CD4-positive, alpha-beta T cell treated with Interleukin-4 for 1 hour (primary cell): ENCODE measurements at places on chromosomes 3 and 15.
A peak's percentile ranks its signal among the peaks of the same experiment; 100 is the strongest.

GRCh38 chr3:17841190-17841828 is 98.9 kb upstream of the TBC1D5 start:
- DNase-seq = peak; percentile 60

GRCh38 chr3:193711964-193712598 is 119.1 kb downstream of the OPA1 start:
- no peak for DNase-seq

GRCh38 chr3:117146571-117146970 is 437.0 kb downstream of the TUSC7 start:
- no peak for DNase-seq

DNA sequence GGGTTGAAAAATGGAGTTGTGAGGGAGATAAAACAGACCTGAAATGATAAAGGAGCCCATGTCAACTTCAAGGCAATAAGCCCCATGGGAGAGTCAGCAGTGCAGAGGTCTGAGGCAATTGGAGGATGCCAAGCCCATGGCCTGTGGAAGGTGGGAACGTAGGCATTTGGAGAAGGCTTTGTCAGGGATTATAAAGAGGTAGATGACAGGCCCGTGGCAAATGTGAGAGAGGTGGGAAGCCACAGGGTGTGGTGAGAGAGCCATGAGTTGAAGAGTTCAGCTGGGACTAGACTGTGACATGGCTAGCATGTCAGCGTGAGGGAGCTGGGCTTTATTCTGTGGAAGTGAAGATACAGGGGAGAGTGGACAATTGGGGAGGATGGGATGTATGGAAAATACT is 35.4 kb downstream of the MFSD1 start:
- DNase-seq = no peak

GRCh38 chr3:119548341-119548740 is 11.1 kb downstream of the CD80 start:
- no peak for DNase-seq

DNA sequence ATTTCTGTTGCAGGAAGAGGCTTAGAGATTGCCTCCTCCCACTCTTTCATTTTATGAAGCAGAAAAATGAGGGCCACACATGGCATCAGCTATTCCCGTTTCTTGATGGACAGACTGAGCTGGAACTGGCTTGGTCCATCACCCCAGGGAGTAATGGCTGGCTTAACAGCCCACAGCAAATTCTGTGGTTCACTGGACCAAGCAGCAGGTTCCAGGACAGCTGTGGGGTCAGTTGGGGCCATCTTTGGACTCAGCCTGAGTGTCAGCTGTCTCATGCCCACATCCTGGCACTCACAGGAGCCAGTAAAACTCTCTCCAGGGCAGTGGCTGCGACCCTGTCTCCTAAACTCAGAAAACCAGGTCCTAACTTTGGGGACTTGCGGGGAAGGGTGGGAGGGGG is 36.5 kb downstream of the ZDHHC19 start:
- no peak for DNase-seq

DNA sequence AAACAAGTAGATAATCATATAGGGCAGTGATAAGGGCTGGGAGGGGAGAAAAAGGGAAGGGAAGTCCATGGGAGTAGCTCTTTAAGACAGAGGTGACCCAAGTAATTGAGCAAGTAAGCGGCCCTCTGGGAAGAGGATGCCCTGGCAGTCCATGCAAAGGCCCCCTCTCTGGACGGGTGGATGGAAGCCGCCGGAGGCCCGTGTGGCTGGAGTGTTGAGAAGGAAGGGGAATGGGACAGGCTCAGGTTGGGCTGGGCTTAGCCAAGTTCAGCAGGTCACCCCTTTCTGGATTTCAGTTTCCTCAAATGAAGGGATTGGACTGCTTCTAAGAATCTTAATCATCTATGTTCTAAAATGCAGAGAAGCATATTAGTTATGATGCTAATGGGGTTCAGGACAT is 32.4 kb upstream of the TRPM1 start:
- DNase-seq = no peak

- DNase-seq = no peak
These were observed 3.1 kb upstream of the ABTB1 start for GRCh38 chr3:127669541-127670228.

GRCh38 chr15:46059921-46060594 is 425.2 kb downstream of the SQOR start:
- DNase-seq = no peak

DNA sequence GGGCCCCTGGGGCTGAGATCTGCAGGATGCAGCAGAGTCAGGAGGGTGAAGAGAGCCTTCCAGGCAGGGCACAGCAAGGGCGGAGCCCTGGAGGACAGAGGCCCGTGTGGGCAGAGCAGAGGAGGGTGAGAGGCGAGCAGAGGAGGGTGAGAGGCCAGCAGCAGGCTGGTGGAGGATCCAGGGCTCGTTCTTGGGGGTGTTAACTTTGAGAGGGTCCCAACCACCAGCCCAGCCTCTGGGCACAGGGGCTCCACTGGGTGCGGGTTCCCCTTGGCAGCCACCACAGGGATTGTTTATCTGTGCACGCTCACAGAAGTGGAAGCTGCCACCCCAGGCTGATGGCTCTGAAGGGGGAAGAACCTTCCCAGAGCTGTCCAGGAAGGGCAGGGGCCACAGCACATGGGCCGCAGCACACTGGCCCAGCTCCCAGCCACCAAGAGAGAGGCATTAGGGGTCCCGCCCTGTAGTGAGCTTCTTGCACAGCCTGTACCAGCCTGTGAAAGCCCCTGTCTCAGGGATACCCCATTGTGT is 9.3 kb upstream of the PLXND1 start:
- DNase-seq = no peak

DNA sequence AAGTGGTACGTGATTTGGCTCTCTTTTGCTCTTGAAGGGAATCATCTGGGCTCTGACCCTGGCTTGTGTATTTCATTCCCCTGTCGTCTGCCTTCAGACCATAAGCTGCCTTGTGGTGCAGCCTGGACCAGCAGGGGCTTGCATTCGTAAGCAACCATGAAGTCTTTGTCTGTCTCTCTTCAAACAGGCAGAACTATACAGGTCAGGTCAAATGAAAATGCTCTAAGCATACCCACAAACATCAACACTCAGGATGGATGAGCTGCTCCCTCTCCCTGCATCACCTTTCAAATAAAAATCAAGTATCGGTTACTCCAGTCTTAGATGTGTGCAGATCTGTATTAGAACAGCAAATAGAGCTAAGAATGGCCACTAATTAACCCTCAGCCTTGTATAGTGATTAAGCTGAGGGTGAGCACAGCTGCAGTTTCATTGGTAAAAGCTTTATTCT is 268.6 kb upstream of the UBE2E1 start:
- DNase-seq = no peak

GRCh38 chr3:151722856-151723255 is 10.9 kb upstream of the AADACL2 start:
- DNase-seq = no peak

GRCh38 chr15:82621970-82622369 is 25.2 kb downstream of the CPEB1 start:
- DNase-seq = no peak

DNA sequence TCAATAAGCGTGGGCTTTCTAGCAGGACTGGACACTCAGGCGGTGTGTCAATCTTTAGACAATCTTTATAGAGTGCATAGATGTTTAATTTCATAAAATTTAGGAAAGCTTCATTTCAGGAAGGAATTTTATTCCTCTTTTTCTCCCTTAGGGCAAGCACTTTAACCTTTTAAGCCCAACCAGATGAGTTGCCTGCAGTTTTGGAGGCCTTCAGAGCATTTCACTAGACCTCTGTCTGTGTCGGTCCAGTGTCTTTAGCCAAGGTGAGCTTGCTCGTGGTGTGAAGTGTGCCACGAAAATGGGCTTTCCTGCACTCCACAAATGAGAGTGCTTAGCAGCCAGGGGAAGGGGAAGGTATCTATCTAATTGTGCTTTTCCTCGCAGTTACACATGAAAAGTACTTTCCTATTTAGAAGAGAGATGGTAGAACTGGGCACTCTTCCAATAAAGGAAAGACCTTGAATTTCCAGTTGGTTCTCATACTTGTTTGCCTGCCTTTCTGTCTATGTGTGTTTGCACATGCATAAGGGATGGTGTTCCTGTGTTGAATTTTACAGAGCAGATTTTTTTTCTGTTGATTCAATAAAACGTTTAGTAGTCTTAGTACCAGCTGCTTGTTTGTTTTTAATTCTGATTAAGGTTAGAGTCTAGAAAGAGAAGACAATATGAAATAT is 53.6 kb downstream of the FEZF2 start:
- no peak for DNase-seq

- DNase-seq = no peak
These were observed 146.1 kb upstream of the UMPS start for GRCh38 chr3:124584245-124584551.

- no peak for DNase-seq
These were observed 17.9 kb downstream of the KBTBD13 start for GRCh38 chr15:65094294-65094995.

GRCh38 chr3:130929804-130930203 is 35.9 kb downstream of the ATP2C1 start:
- DNase-seq = no peak

- no peak for DNase-seq
These were observed 621.7 kb downstream of the ZPLD1 start for GRCh38 chr3:103056542-103056941.

DNA sequence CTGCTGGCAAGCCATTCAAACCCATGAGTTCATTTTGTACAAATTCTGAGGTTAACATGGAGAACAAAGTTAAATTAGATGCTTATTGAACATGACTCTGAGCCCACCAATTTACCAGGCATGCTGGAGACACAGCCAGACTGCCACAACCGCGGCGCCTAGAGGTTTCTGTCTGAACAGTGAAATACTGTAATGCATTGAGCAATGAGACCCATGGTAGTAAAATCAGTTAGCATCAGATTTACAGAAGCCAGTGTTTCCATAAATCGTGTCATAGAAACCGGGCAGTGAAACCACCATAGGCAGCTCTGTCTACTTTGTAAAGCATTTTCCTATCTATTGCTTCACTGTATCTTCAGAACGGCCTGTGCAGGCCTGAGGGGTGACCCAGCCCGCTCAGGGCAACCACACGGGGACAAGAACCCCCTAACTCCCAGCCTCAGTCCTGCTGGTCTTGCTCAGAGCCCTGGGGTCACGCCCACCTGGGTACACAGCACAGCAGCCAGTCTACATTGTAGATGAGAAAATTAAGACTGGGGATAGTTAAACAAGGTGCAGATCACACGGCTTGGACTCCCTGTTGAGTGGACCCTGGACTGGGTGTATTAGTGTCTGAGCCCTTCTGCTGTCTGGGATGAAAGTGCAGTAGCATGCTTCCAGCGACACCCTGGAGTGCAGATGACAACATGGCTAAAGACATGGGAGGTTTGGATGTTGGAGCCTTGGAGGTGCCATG is 44.2 kb downstream of the MGLL start:
- DNase-seq = no peak

GRCh38 chr3:179772297-179772696 is 119.5 kb downstream of the USP13 start:
- no peak for DNase-seq

GRCh38 chr15:39595338-39596221 is 14.7 kb downstream of the THBS1 start:
- DNase-seq = no peak
